Central memory CD4-positive, alpha-beta T cell (primary cell): ENCODE measurements at places on chromosomes 1 and 21.

DNA sequence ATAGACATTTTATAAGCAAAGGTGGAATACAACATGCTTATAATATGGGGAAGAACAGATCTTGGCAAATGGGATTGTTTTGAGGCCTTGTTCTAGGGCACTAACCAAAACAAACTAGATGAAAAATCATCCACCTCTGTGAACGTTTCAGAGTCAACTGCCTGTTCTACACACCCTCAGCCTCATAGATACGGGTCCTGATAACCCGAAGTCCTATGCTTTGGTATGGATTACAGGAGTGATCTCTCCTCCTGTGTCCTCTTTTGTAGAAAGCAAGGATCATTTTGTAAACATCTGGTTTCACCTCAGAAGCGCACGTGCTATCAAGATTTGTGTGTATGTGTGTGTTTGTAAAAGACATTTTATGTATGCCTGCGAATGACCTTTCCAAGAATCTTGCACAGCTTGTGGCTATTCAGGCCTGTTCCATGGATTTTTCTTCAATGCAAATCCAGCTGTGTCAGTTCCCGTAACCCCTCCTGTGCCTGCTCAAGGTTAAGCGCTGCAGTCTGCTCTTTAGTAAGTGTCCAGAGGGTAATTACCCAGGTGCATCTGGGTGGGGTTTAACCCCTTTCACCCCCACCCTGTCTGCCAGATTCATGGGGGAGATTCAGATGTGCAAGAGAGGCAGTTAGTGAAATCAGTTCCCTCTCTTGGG lies 132.4 kb downstream of the ROR1 start:
- DNase-seq, result no peak

- no peak for DNase-seq
Observed at GRCh38 chr1:228798548-228798947, 63.3 kb downstream of the RHOU start.

GRCh38 chr21:39456665-39457064 lies 4.9 kb downstream of the SH3BGR start:
- no peak for DNase-seq

- DNase-seq, result no peak
Observed at GRCh38 chr1:166164995-166165660, 1.7 kb downstream of the FAM78B start.

DNA sequence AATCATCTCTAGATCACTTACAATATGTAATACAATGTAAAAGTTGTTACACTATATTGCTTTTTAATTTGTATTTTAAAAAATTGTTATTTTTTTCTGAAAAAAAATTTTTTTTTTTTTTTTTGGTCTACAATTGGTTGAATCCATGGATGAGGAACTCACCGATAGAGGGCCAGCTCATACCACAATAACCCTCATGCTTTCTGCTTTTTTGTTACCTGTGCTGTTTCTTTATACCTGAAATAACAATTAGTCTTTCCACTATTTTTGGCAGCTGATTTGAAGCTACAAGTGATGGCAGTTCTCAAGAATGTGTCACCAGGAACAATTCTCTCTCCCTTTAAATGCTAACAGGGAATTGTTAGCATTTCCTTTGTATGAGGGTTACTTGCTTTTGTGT lies 12.0 kb downstream of the SMG7 start:
- no peak for DNase-seq

GRCh38 chr1:18962121-18962721 lies 5.7 kb upstream of the IFFO2 start:
- DNase-seq, result no peak

- no peak for DNase-seq
Observed at GRCh38 chr1:187787736-187788135, 959.0 kb downstream of the PLA2G4A start.

- DNase-seq, result peak; percentile 23
Observed at GRCh38 chr1:92623187-92623778, 136.6 kb upstream of the GFI1 start.

DNA sequence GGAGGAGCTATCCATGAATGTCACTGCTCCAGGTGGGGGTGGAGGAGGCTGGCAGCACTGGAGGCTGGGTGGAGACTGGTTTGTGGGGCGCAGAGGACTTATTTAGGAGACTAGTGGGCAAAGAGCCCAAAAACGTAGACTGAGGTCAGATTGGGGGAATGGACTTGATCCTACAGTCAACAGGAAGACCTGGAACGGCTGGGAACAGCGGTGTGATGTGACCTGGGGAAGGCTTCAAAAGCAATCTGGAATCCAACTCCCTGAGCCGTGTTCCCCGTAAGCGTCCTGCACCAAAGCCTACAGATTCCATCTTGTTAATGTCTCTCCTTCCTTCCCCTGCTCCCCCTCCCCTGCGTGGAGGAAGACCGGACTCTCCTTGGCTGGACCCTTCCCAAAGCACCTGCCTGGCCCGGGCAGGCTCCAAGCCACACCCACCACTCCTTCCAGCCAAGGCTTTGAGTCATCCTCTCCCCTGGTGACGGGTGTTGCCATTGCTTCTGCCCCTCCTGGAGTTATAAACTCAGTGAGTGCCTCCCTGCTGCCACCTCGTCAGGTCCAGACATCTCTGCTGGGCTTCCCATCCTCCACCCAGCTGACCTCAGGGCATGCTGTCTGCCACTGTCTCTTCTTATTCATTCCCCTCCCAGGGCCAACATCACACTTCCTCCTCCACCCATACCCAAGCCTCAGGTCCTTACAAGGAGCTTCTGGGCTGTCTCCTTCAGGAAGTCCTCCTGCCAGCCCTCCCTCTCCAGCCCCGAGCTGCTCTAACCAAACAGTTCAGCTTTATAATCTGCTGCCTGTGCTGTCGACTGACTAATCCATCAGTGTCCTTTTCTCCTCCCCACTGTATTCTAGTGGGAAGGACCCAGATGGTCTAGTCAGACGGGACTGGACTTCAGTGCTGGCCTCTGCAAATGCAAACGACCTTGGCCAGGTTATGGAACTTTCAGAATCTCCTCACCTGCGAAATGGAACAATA lies 1.6 kb upstream of the CLSTN1 start:
- DNase-seq, result peak; percentile 41

DNA sequence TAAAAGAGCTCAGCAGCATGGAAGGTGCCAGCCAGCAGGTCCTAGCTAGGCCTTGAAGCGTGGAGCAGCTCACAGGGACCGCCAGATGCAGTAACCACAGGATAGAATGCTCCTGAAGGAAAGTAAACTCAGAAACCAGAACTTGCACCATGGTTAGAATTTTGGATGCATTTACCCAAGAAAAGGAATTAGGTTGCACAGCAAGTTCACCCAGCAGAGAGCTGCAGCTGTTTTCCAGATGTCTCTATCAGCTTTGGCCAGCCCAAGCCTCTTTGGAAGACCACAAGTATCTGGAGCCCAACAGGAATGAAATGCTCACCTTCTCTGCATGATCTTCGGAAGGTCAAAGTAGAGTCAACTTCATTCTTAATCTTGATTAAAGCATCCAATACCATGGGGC lies 21.0 kb upstream of the ATP13A2 start:
- no peak for DNase-seq

- no peak for DNase-seq
Observed at GRCh38 chr1:229793488-229793887, 167.4 kb downstream of the URB2 start.

DNA sequence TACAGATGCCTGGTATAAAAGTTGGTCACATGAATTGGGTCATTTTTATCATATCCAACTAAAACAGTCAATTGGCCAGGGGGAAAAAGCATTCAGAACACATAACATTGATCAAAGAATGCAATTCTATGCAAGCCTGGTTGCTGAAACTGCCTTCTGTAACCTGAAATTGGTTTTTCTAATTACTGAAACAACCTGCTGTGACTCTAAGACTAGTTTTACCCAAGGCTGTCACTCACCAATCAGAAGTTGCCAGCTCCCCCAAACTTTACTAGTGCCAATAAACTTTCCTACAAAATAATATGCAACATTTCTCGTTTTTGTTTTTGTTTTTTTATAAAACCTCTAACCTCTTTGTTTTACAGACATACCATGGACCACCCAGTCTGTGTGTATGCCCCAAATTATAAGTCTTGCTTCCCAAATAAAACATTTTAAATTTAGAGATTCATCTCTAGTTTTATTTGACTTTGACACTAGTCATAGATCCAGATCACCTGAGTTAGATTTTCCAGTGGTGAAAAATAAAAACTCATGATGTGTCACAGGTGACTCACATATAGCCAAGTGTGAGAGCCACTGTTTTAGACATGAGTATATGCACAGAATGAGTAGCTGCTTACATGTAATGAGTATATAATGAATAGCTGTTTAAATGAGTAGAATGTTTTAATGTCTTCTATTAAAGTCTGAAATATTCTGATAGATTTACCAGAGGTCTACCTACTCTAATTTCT lies 64.2 kb upstream of the CR2 start:
- DNase-seq, result no peak

DNA sequence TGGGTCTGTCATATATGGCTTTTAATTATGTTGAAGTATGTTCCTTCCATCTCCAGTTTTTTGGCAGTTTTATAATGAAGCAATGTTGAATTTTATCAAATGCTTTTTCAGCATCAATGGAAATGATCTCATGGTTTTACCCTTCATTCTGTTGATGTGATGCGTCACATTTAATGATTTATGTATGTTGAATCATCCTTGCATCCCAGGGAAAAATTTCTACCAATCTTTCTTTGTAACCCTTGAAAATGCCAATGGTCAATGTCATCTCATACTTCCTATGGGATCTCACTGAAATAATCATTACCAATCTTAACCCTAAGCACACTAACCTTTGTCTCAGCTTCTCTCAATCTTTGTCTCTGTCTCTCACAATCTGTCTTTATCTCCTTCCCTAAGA lies 1004.0 kb downstream of the KCNT2 start:
- no peak for DNase-seq

DNA sequence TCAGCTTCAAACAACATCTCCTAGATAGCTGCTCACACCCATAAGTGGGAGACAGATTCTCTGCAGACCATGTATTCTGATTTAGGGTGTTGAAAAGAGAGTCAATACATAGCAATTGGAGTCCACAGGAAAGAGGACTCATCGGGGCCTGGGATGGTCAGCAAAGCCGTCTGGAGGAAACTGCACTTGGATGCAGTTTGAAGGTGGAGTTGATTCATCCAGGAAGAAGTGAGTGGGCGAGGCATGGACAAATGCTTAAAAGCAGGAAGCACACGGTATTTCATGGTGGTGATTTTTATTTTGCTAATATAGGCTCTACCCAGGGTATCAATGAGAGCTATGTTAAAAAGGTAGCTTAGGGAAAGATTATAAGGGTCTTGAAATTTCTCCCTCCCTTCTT lies 36.8 kb upstream of the DIRAS3 start:
- no peak for DNase-seq

DNA sequence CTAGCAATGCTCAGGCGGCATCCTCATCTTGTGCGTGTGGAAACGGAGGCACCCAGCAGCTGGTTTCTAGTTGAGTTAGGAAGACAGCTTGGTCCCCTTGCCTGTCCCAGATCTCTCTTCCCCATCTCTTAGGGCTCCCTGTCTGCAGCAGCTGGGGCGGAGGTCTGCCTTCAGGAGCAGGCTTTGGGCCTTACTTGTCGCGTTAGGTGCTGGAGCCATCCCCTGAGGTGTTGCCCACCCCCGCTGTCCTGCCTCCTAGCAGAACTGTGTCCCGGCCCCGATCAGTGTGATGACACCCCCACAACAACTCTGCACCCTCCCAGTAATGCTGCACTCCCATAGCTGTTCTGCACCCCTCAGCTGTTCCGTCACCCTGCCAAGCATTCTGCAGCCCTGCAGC lies 40.7 kb downstream of the UMODL1 start:
- DNase-seq, result no peak

- no peak for DNase-seq
Observed at GRCh38 chr21:17612023-17612564, 607 bp downstream of the BTG3 start.

GRCh38 chr1:225926551-225927113 lies 2.6 kb upstream of the PYCR2 start:
- DNase-seq, result no peak

GRCh38 chr21:31222142-31222541 lies 121.9 kb downstream of the TIAM1 start:
- no peak for DNase-seq

DNA sequence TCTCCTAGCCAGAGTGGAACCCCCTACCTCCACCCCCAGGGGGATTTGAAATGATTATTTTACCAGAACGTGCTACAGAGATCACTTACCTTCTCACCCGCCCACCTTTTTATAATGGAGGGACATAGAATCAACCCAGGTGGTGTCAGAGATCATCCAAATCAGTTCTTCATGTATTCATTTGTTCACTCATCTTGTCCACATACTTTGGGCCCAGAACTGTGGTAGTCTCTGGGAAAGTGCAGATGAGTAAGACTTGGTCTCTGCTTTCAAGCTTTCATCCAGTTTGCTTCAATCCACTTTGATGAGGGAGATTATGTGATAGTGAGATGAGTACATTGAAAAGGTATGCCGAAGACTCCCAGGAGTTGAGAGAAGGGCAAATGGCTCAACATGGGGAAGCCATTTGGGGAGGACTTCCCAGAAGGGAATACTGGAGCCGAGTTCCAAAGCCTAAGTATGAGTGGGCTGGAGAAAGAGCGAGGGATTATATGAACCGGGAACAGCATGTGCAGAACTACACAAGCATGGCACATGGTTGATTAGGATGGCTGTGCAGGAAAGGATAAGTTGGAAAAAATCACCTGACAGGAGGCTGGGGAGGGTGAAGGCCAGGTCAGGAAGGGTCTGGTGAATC lies 1.9 kb downstream of the FGGY start:
- DNase-seq, result no peak

- DNase-seq, result no peak
Observed at GRCh38 chr21:16205527-16205926, 475.7 kb downstream of the USP25 start.

DNA sequence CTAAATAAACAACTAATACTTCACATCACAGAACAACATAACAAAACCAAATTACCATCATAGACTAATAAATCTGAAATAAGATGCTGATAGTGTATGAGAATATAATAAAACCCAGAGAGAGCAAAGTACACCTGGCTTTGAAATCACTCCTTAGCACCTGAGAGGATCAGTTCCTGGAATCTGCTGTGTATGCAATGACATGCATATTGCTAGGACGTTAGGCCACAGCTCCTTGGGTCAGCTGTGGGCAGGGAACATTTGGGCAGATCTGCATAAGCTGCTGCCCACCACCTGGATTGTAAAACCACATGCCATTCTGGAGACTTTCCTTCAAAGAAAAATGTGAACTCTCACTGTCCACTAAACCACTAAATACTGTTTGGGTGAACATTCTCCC lies 81.1 kb downstream of the NR5A2 start:
- no peak for DNase-seq

- peak; percentile 75 for DNase-seq
Observed at GRCh38 chr1:159009704-159010361, at the start of gene IFI16. Gene IFI16, plus strand, starts transcription at chr1:159009907. Its CDS starts 4,774 bp downstream, at chr1:159014681.

DNA sequence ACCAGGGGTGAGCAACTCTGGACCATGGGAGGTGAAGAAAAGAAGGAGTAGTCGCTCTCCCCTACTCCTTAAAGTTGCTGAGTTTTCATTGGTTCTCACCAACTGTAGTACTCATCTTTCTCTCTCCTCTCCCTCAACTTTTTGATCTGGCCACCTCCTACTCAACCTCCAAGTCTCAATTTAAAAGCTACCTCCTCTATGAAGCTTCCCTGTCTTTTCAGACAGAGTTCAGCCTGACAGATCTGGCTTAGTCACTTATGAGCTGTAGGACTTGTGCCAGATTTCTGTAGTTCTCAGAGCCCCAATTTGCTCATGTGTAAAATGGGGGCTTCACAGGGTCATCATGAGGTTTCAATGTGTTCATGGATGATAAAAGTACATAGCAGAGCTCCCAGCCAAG lies 34.5 kb upstream of the HTR1D start:
- DNase-seq, result no peak
